ENCODE measurements at places on chromosomes 5 and 9. TPM values are rescaled to one million over a fixed set of nuclear protein-coding genes. Genes with fewer than 3 reads are reported as not detected.

The PCDHB11 gene
- polyA plus RNA-seq, result not detected

The PCDHB10 gene
- polyA plus RNA-seq, result not detected

The MARCHF11 gene
- polyA plus RNA-seq, result not detected

The SERINC5 gene
- 1.1 TPM for polyA plus RNA-seq

The RETREG1 gene
- 2.8 TPM for polyA plus RNA-seq

The PCDHGA10 gene
- polyA plus RNA-seq, result not detected

GRCh38 chr5:97919719-97920118 lies 736.7 kb upstream of the RIOK2 start:
- no peak overlapping the region for H3K27ac ChIP-seq
- H3K4me3 ChIP-seq, result no peak overlapping the region
- no peaks in the 10 kb centered on the region for H3K27me3 ChIP-seq

DNA sequence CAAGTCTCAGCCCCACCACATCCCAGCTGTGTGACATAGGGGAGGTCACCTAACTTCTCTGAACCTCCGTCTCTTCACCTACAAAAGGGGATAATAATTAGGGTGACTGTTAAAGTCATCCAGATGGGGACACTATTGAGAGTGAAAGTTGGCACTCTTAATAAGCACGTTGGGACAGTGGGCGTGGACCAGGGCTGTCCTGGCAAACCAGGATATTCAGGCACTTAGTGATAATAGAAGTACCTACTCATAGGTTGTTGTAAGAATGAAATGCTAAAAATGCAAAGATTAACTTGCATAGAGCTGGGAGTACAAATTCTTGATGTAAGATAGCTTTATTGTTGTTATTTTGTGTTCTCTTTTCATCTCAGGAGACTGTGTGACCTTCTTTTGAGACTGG lies 177.9 kb downstream of the MELK start:
- no peak for DNase-seq
- H3K4me1 ChIP-seq, result no peaks in the 10 kb centered on the region
- no peaks in the 10 kb centered on the region for H3K36me3 ChIP-seq
- peaks cover 11% of the 10 kb centered on the region for H3K27me3 ChIP-seq
- no peak overlapping the region for H3K4me3 ChIP-seq
- H3K27ac ChIP-seq, result no peak overlapping the region

GRCh38 chr9:114641967-114642366 lies 15.6 kb downstream of the TEX53 start:
- H3K27ac ChIP-seq, result no peak overlapping the region
- H3K36me3 ChIP-seq, result peaks cover 14% of the 10 kb centered on the region
- no peaks in the 10 kb centered on the region for H3K27me3 ChIP-seq
- DNase-seq, result no peak
- no peaks in the 10 kb centered on the region for H3K4me1 ChIP-seq

DNA sequence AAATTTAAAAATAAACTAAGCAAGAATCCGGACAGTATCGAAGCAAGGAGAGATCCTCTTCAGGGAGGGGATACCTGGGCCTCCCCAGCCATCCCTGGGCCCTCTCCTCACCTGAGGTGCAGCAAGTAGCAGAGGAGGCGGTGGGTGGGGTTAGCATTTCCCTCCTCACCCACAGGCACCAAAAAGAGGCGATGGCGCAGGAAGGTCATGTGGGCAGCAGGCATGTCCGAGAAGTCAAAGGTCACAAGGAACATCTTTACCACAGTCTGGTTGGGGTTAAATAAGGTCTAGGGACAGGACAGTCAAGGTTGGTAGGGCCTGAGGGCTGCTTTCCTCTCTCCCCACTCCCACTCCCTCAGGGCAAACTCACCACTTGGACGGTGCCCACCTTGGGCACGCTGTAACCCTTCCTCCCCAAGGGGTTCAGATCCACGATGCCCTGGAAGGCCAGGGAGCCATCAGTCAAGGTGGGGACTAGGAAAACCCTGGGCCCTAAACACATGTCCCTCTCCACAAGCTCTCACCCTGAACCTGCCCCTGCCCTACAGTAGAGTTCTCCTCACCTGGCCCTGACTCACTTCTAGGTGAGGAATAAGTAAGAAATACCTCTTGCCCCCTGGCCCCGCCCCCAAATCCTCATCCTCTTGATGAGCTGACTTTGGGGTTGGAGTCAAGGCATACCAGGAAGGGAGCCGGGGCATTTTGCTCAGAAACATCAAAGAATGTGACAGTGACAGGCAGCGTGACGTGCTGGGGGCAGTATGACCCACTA lies 2.8 kb upstream of the STOML2 start:
- peaks cover 56% of the 10 kb centered on the region for H3K4me1 ChIP-seq
- DNase-seq, result no peak
- H3K36me3 ChIP-seq, result peaks cover 19% of the 10 kb centered on the region
- H3K4me3 ChIP-seq, result no peak overlapping the region
- H3K27ac ChIP-seq, result peak overlapping the region; percentile 26

DNA sequence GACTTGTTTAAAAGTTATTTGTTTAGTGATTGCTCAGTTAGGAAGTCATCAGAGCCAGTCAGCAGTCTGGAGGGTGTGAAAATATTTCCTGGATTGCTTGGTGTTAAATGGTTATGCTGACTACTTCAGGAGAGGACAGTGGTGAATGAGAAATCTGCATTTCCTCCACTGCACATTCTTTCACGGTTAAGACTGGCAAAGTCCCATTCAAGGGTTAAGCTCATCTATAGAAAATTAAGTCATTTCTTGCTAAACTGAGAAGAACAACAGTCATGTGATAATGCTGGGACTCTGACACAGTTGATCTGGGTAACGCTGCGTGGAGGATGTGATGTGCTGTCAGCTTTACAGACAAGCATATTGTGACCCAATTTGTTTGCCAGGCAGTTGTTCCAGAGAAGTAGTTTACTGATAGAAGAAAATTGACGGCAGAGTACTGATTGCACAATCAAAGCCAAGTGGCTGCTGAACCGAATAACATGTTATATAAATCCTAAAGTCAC lies 80.4 kb downstream of the GRAMD2B start:
- H3K4me3 ChIP-seq, result no peak overlapping the region
- no peaks in the 10 kb centered on the region for H3K27me3 ChIP-seq
- H3K27ac ChIP-seq, result no peak overlapping the region
- peaks cover 4% of the 10 kb centered on the region for H3K4me1 ChIP-seq

DNA sequence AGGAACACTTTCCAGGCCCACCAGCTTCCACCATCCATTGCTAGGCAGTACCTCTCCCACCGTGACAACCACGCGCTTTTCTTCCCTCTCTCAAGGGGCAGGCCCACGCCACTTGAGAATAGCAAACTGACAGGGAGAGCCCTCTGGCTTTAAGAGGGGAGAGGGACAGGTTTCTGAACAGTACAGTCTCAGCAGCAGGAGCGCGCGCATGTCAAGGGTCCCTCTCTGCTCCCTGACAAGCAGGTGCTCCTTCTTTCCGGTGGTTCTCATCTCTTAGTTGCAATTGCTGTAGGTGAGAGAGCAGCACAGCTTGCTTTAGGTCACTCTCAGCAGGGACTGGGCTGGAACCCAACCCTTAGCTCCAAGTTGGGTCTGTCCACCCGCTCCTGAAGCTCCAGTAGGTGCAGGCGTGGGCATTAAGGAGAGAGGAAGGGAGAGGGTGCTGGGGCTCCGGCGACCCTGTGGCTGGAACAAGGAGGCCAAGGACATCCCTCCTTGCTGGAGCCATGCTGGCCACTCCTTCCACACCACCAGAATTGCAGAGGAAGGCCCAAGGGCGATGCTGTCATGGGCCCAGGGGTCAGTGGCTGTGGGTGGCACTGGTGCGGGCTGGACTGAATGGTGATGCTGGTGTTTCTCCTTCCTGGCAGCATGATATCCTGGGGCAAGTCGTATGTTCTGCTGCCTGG lies 9.0 kb upstream of the PHF2 start:
- peaks cover 8% of the 10 kb centered on the region for H3K36me3 ChIP-seq
- peak overlapping the region; percentile 91 for H3K27ac ChIP-seq
- peaks cover 2% of the 10 kb centered on the region for H3K27me3 ChIP-seq
- H3K4me3 ChIP-seq, result peak overlapping the region; percentile 86

DNA sequence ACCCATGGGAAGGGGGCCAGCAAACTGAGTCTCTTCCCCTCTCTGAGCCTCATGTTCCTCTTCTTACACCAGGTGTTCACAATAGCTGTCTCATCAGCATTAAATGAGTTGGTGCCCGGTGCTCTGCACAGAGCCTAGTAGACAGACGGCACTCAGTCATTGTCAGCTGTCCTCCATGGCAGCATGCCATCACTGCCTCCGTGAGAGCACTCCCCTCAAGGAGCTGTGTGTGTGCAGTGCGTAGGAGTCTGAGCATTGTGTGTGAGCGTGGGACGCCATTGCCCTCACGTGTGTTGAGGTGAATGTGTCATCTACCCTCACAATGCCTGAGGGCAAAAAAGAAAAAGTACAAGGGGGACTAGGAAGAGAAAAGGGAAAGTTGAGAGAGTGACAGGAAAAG lies 536.5 kb downstream of the CDK5RAP2 start:
- H3K4me3 ChIP-seq, result no peak overlapping the region
- H3K27ac ChIP-seq, result no peak overlapping the region
- no peaks in the 10 kb centered on the region for H3K27me3 ChIP-seq

GRCh38 chr9:69809304-69809863 lies 11.2 kb upstream of the CFAP95 start:
- peaks cover 1% of the 10 kb centered on the region for H3K27me3 ChIP-seq
- DNase-seq, result no peak
- H3K4me3 ChIP-seq, result no peak overlapping the region
- H3K27ac ChIP-seq, result no peak overlapping the region

DNA sequence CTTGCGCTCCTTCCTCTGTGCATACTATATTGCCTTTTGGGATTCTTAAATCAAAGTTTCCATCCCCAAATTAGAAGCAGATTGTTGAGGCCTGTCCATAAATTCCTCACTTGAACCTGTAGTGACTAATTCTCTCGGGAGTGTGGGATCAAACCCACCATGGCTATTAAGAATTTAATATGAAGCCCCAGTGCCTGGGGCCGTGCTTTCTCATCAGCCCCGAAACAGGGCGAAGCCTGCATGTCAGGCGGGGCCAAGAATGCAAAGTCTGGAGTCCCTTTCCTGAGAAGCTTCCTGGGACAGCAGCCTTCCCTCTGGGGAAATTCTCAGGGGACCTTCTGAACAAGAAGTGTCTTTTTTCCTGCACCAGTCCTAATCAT lies 29.3 kb upstream of the FAT2 start:
- no peak for DNase-seq
- no peak overlapping the region for H3K27ac ChIP-seq
- H3K36me3 ChIP-seq, result no peaks in the 10 kb centered on the region
- H3K4me1 ChIP-seq, result no peaks in the 10 kb centered on the region
- H3K4me3 ChIP-seq, result no peak overlapping the region

DNA sequence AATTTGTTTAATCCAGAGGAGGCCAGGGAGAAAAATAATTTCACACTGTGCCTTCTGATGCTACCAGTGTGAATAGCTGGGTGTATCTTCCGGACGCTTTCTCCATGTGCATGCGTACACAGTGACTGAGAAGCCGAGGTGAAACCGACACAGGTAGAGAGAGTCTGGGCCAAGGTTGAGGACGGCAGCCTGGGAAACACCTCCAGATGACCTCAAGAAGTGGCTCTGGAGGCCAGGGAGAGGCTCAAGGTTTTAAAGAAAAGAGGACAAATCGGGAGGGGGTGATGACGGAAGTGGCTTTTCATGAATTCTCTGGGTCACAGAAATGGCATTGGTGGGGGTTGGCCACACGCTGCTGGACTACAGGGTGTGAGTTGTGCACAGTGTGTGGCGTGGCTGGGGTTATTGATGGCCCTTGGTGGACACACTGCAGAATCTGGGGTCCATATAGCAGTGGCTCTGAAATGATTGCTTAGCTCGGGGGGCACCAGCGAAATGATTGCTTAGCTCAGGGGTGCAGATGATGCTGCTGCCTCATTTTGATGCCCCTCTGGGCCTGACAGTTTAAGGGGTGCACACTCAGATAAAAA lies 34.1 kb upstream of the LRRC14B start:
- no peak for DNase-seq
- no peaks in the 10 kb centered on the region for H3K4me1 ChIP-seq
- no peaks in the 10 kb centered on the region for H3K36me3 ChIP-seq
- no peak overlapping the region for H3K27ac ChIP-seq

- DNase-seq, result no peak
- no peaks in the 10 kb centered on the region for H3K36me3 ChIP-seq
- no peak overlapping the region for H3K4me3 ChIP-seq
- H3K27ac ChIP-seq, result no peak overlapping the region
Observed at GRCh38 chr9:99762470-99762869, 59.2 kb upstream of the NR4A3 start.

DNA sequence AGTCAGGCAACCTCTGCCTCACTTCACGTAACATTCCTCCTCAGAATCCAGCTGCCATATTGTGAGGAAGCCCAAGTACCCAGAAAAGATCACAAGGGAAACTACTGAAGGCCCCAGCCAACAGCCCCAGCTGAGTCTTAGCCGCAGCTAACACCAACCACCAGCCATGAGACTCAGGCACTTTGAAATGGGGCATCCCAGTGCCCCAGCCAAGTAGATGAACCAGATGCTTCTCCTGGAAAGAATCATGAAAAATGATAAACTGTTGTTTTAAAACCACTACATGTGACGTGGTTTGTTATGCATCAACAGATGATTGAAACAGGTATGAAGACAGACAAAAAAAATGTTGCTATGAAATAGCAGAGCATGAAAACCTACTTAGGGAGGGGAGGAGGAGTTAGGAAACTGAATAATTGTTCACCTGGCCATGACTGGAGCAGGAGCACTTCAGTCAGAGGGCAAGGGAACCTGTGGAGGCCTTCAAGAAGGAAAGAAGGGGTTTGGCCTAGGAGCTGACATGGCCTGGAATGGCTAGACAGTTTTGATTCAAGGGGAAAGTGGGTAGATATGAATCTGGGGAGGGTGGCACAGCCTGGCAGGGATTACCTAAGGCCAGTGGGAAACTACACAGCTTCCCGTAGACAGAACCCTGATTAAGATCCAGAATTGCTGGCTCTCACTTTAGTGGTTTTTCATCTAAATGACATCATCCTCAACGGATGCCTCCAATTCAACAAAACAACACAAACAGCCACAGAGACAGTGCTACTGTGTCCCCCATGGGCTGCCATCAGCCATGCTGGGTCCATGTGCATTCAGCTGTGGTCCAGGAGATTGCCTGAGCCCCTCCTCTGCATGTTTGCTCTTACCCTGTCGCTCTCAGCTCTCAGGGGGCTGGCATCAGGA lies 211.6 kb downstream of the SYK start:
- no peak overlapping the region for H3K27ac ChIP-seq
- H3K4me1 ChIP-seq, result no peaks in the 10 kb centered on the region
- no peak overlapping the region for H3K4me3 ChIP-seq

DNA sequence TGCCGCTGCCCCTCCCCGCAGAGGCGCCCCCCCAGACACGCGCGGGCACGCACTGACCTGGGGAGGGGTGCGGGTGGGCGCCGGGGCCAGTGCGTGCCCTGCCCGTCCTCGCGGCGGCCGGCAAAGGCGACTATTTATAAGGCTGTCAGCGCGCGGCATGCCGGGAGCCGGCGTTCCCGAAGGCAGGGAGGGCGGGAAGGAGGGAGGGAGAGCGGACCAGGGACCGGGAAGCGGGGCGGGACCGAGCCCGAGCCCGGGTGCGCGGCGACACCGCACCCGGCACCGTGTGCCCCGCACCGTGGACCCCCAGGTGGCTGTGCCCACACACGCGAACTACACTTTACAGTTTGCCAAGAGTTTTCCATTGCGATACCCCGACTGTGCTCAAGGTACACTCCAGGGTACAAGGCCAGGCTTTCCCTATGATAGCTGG lies at the start of gene AK1:
Gene AK1, minus strand, starts transcription at position 110 of the 433 bp plus-strand sequence. CDS start 3,058 bp downstream, outside the sequence.
- peaks cover 3% of the 10 kb centered on the region for H3K36me3 ChIP-seq
- peaks cover 11% of the 10 kb centered on the region for H3K4me1 ChIP-seq
- H3K4me3 ChIP-seq, result peak within 1 kb of the TSS; percentile 46
- H3K27me3 ChIP-seq, result no peaks in the 10 kb centered on the region
- H3K27ac ChIP-seq, result no peak within 1 kb of the TSS

GRCh38 chr5:73135021-73135420 lies 14.6 kb downstream of the TMEM171 start:
- no peaks in the 10 kb centered on the region for H3K36me3 ChIP-seq
- H3K27me3 ChIP-seq, result peaks cover 10% of the 10 kb centered on the region
- no peak overlapping the region for H3K27ac ChIP-seq
- no peaks in the 10 kb centered on the region for H3K4me1 ChIP-seq
